Hematopoietic multipotent progenitor cell treated with erythropoietin and hydrocortisone succinate and interleukin-3 and kit ligand, for 17 days (in vitro differentiated cells): ENCODE measurements at places on chromosomes 13 and 19.

- DNase-seq: no peak
Measured at GRCh38 chr13:19713186-19713965, 69.4 kb downstream of the PSPC1 start.

GRCh38 chr13:99527301-99527700 lies 26.0 kb downstream of the TM9SF2 start:
- DNase-seq: no peak

DNA sequence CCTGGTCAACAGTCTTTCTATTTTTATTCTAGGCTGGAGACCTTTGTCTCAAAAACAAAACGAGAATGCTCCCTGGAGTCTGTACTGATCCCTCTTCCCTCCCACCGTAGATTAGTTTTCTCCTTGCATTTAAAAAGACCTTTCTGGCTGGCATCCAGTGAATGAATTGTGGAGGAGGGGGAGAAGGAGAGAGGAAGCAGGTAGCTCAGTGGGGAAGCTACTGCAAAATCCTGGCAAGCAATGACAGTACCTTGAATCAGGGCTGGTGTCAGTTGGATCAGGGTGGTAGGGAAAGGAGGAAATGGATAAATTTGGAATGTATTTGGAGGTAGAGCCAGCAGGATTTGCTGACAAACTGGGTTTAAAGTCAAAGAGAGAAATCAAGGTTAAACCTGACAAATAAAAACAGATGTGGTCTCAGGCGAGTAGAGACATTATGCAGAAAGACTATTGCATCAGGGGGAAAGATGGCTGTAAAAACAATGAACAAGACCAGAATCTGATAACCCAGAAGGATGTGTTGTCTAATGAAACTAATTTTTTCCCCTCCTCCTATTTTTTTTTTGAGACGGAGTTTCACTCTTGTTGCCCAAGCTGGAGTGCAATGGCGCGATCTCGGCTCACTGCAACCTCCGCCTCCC lies 3.5 kb upstream of the CYP2S1 start:
- no peak for DNase-seq

DNA sequence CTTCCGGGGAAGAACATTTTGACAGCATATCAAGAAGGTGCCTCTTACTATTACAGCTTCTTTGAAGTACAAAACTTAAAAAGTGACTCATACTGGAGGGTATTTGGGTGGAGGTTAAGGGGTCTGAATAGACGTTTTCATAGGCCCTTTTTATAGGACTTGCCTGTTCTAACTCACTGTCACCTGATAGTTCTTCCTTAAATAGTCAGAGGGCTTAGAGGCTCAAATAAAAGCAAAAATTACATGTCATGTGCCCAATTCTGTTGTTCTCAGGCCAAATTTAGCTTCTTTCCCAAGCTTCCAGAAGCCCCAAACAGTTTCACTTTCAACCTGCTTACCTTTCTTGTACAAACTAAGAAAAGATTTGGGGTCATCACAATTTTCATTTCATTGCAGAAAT lies 16.1 kb upstream of the SLC46A3 start:
- no peak for DNase-seq

DNA sequence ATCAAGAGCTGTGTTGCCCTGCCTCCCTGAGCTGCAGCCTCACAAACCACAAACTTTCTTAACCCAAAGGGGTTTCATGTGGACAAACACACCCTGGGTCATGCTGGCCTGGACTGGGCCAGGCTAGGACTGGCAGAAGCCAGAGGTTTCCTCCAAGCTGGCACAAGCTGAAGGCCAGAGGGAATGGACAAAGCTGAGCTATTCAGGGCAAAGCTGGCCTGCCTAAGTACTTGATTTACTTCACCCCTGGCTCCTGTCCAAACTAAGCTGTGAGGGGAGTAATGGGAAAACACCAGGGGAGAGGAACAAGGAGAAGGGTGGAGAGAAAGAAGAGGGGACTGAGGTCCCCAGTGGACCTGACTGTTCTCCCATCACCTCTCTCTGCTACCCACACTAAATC lies 6.2 kb downstream of the CPAMD8 start:
- no peak for DNase-seq

DNA sequence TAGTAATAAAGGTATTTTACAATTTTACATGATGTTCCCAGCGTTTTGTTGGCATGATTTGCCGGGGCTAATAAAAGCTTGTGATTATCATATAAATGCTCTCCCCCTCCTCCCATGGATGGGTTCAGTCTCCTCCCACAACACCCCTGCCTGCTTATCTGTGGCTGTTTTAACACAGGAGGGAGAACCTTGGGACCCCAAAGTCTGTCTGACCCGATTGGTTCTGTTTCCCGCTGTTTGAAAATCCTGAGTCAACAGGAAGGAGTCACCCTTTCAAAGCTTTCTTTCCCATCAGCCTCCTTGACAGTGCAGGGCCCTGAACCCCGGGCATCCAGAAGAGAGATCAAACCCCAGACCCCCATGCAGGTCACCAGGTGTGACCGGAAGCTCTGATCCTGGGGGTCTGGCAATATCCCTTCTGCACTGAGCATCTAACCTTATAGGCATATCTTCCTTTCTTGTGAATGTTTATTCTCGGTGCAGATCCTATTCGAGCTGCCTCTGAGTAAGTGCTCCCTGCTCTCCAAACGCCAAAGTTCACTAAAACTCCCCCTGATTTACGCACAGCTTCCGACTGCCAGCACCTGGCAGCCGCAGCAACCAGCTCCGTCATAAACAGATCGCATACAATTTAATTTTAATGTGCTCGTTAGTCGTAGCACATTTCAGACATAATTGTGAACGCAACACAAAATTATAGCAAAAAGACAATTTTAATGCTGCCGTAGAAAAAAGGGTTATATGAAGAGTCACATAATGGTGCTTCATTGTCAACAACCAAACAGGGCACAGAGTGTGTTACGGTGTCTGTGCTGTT lies 74.8 kb downstream of the TSHZ3 start:
- no peak for DNase-seq

DNA sequence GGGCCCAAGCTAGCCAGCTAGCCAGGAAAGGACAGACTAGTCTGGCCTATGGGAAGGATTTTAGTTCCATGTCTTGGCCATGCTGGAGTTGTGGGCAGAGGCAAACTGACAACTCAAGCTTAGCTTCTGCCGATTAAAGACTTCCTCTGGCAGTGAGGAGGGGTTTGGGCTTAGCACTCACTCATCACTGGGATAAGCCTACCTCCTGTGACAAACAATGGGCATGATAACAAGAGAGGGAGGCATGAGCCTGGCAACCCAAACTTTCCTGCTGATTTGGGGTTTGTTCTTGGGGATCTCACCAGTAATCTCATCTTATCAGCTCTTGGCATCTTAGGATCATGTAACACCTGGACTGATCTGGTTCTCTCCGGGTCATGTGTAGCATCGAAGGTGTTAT lies 83.6 kb downstream of the KL start:
- DNase-seq: no peak

DNA sequence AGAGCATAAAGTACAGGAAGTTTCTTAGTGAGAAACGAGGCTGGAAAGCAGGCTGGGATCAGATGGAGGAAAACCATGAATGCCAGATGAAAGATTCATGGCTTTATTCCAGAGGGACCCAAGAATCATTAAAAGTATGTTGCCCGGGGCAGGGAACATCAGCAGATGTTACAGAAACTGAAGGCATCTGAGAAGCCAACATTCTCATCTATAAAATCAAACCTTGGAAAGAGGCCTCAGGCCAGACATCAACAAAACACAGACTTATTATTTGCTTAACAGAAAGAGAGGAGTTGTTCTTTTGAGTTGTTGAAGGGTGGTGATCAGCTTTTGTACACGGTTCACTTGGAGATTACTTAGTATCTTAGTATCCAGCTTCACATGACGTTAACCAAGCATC lies 543.6 kb downstream of the RFC3 start:
- DNase-seq: no peak

- no peak for DNase-seq
Measured at GRCh38 chr13:111401755-111402154, 81.3 kb downstream of the TEX29 start.

DNA sequence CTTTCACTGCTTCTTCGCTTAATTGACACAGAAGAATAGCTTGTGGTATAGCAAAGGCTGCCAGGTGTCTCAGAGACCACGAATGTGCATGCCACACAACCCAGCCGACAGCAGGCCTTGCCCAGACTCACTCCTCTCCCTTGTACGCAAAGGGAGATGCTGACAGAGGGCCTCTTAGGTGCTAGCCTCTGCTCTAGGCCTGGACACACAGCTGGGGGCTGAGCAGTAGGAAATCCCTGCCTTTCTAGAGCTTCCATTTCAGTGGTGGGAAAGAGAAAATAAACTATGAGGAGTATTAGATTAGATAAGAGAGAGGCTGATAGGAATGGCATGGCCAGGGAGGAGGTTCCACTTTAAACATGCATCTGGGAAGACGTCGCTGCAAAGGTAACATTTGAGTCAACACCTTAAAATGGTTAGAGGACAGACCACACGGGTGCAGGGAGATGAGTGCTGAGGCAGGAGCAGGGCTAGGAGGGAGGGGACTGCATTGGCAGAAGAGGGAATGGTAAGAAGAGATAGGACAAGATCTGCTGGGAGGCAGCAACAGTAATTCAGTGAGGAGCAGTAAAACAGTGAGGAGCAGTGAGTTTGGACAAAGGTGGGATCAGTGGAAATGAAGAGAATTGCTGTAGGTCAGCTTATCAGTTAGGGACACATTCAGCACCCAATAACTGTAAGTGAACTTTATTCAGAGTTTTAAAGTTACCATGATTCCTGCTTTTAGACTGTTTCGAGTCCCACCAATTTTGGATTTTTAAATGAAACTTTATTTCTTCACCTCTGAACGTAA lies 100.0 kb downstream of the RNF17 start:
- no peak for DNase-seq

DNA sequence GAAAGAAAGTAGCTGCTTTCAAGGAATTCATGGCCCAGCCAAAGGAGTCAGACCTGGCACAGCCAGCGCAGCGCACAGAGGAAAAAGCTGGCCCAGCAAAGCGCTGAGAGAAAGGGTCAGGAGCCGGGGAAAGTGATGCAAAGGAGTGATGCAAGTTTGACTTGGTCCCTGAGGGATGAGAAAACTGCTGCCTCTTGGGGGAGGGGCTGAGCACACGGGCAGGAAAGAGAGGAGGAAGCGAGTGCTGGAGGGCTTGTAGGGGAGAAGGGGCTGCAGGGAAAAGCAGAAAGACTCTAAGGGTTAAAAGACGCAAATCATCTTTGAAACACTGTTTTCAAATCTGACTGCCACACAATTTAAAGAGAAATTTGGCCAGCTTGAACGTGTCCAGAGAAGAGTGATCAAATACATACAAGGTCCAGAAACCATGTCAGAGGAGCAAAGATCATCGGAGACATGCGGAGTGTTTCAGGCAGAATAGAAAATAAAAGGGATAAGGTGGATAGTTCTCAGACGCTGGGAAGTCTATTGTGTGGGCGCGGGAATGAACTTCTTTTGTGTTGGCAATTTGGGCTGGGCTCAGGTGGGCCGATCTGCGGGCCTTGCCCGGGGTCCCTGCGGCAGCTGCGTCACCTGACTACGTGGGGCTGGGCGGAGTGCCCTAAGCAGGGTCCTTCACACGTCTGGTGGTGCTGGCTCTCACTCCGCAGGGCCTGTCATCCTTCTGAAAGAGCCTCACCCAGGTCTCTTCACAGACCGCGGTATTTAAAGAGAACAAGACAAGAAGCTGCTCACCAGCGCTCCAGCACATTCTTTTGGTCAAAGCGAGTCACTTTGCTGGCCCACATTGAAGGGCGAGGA lies 18.1 kb downstream of the N4BP2L1 start:
- no peak for DNase-seq

DNA sequence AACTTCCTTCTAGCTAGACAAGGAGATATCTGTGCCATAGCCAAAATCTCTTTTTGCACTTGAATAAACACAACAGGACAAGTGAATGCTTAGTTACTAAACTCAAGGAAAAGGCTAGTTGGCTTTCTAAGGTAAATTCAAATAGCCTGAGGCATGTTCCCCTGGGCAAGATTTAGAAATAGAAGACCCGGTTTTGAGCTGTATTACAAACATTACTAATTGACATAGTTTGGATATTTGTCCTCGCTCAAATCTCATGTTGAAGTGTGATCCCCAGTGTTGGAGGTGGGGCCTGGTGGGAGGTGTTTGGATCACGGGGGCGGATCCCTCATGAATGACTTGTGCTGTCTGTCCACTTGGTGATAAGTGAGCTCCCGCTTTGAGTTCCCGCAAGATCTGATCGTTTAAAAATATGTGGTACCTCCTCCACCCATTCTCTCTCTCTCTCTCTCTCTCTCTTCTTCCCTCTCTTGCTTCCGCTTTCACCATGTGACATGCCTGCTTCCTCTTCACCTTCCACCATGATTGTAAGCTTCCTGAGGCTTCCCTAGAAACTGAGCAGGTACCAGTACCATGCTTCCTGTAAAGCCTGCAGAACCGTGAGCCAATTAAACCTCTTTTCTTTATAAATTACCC lies 3.9 kb upstream of the KBTBD6 start:
- DNase-seq: no peak

- no peak for DNase-seq
Measured at GRCh38 chr13:27353166-27353583, 71.2 kb upstream of the GTF3A start.

GRCh38 chr19:38142176-38143035 lies 81.6 kb downstream of the DPF1 start:
- DNase-seq: no peak

DNA sequence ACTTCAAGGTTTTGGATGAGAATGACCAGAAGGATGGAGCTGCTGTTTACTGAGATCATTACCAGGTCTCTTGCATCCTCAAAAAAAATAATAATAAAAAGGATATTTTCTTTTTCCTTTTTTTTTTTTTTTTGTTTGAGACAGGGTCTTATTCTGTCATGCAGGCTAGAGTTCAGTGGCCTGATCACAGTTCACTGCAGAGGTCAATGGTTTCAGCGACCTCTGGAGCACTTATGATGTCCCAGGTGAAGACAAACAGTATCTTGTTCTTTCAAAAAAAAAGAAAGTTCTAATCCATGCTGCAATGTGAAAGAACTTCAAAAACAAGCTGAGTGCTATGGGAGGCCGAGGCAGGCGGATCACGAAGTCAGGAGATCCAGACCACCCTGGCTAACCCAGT lies 30.4 kb upstream of the TPM4 start:
- DNase-seq: no peak

DNA sequence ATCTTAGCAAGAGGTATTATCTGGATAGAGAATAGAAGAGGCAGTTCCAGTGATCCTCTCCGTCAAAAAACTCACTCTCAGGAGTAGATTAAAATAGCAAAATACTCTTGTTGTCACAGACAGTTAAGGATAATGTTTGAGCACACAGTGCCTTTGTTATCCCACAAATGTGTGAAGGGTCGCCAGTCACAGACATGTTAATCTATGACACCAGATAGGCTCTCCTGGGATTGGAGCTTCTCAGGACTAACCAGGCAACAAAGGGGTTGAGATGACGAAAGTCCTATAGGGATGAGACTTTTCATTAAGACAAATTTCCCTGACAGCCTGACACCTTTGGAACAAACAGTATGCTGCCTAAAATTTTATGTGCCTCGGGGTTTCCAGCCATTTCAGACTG lies 1947.1 kb downstream of the OLFM4 start:
- no peak for DNase-seq

GRCh38 chr13:98385606-98386005 lies 191.3 kb downstream of the STK24 start:
- DNase-seq: no peak

GRCh38 chr13:49098198-49098597 lies 121.9 kb upstream of the MLNR start:
- no peak for DNase-seq

- DNase-seq: no peak
Measured at GRCh38 chr13:34207334-34207733, 389.4 kb downstream of the RFC3 start.
